Erythroblast (primary cell): ENCODE measurements at places on chromosomes 11 and 22.

GRCh38 chr22:30370641-30371230 is 13.9 kb downstream of the CCDC157 start:
- no peak for DNase-seq

DNA sequence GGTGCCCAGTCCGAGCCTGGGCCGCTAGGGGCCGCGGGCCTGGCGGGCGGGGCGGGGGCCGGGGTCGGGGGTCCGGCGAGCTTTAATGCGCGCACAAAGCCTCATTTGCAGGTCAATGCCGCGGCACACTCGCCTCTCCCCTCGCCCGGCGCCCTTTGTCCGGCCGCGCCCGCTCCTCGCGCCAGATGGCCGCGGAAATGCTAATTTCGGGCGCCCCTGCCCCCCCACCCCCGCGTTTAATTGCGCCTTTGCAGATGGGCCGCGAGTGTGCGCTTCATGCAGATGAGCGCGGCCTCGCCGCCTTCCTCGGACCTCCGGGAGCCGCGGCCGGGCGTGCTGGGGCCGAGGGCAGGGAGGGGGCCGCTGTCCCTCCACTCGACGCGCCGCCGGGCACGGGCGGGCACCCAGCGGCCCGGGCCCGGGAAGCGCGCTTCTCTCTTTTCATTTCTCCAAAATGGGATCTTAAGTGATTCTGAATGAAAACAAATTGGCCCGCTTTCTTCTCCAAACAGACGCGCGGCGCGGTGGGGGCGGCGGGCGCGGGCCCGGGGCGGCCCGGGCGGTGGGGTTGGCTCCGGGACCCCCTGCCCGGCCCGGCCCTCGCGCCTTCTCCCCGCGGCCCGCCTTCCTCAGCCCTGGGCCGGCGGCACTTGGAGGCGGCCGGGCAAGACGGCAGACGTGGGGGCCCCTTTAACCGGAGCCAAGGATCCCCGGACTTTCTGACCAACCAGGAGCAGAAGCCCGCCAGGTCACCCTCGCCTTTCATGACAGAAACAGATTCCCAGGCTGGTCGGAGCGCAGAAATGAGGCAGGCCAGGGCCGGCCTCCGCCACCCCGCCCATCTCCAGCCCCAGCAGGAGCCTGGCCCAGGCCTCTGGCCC is 22.9 kb downstream of the CDKN1C start:
- no peak for DNase-seq

DNA sequence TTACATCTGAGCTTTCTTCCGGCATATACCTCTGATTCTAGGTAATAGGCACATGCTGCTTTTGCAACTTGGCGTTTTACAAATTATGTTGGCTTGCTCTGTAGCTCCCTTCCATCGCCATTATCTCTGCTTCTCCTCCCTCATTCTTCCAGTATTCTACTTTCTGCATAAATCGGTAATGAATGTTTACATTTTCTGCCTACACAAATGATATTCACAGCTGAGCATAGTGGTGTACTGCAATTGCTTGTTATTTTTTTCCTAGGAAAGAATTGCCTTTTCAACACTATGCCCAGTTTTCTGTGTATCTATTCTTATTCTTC is 18.9 kb downstream of the MED15 start:
- no peak for DNase-seq

DNA sequence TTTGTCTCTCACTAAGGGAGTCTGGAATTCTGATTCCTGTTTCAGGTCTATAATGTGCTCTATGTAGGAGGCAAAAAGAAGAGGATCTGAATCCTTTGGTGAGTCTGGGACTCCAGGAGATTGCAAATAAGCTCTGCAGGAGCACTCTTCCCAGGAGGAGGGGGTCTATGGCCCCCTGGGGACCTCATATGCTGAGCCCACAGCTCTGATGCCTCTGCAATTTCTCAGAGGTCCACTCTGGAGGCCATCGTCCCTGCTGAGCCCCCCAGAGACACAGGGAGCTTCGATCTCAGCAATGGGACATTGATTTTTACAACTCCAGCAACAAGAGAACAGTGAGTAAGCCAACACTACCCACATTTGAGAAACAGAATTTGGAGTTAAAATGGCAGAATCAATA is 20.2 kb upstream of the NRGN start:
- no peak for DNase-seq

DNA sequence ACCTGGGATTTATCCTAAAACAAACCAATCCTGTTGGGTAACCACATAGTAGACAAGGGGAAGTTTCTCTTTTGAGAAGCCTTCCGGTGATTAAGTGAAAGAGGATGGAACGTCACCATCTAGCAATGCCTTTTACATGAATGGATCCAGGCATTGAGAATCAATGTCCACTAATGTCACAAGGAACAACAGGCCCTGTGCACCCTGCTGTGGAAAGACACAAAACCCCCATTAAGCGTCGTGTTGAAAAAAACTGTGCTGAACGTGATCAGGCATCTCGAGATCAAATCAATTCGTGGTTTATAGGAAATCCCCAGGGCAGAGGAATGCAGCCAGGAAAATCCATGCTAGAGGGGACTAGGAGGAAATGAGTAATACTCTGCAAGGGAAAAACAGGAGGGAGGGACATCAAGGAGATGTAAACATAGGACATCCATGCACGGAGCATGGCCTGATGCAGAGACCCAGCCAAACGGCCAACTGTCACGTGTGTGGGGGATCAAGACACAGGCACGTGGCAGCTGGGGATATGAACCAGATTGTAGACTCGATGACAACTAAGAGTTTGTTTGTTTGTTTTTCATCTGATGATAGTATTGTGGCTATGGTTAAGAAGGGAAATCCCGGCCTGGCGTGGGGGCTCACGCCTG is 38.6 kb upstream of the CARS1 start:
- no peak for DNase-seq

- no peak for DNase-seq
These were observed 29.6 kb downstream of the ZNF143 start for GRCh38 chr11:9490376-9490775.

DNA sequence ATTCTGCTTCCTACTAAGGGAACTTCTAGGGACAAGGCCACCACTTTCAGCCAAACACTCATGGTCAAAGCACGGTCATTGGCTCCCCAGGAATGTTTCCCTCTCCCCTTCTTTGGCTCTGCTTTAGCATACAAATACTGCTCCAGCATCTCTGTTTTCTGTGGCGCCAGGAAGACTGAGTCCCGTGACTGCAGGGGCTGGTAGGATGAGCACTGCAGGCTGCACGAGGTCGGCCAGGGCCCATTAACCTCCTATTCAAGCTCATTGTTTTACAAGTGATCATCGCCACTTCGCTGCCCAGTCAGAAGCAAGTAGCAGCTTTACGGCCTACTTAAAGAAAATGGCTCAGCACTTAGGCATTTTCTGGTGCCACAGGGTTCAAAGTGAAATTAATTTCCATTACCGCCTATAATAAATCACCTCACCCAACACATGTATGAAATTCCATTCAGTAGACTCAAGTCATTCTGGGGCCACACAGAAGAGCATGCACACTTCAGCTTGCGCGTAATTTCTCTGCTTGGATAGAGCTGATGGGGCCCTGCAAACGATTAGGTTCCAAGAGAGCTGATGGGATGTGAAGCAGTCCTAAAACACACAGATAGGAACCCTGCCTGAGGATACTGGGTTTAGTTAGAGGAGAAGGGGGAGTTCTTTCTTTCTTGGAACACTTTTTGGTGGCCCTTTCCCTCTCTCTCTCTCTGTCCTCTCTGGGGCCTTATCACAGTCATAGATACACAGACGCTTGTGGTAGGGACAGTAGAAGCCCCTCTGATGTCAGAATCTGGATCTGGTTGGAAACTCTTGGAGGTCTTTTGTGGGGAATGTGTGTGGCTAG is 173.7 kb downstream of the KIF18A start:
- no peak for DNase-seq

DNA sequence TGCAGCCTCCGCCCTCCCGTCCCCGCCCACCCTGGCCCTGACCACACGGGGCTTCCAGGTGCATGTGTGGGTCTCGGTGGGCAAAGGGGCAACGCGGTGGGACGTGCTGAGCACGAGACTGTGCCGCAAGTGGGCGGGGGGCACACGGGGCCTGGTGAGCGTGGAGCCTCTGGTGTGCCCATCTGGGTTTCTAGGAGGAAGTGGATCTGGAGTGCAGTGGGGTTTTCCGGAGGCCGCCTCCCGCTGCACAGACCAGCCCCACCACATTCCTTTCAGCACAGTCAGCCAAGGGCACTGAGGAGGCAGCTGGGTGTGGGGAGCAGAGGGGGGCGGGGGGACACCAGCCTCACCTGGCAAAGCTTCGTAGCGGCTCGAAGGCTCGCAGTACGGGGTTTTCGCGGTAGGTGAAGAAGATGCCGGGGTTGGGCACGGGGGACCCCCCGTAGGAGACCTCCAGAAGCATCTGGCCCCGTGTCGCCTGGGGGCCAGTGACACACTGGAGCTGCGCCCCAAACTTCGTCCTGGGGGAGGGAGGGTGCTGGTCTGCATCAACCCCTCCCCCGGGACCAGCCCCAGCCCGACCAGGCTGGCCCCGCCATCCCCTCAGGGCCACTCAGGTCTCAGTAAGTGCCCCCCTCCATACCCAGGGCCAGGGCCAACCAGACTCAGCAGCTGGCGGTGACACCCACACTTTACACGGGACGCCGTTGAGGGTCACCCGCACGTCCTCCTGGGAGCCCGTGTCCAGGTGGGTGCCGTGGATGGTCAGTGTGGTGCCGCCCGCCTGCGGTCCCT is 12.4 kb upstream of the MAPK11 start:
- no peak for DNase-seq

- DNase-seq = no peak
These were observed 23.9 kb upstream of the CRTAM start for GRCh38 chr11:122814401-122814800.

DNA sequence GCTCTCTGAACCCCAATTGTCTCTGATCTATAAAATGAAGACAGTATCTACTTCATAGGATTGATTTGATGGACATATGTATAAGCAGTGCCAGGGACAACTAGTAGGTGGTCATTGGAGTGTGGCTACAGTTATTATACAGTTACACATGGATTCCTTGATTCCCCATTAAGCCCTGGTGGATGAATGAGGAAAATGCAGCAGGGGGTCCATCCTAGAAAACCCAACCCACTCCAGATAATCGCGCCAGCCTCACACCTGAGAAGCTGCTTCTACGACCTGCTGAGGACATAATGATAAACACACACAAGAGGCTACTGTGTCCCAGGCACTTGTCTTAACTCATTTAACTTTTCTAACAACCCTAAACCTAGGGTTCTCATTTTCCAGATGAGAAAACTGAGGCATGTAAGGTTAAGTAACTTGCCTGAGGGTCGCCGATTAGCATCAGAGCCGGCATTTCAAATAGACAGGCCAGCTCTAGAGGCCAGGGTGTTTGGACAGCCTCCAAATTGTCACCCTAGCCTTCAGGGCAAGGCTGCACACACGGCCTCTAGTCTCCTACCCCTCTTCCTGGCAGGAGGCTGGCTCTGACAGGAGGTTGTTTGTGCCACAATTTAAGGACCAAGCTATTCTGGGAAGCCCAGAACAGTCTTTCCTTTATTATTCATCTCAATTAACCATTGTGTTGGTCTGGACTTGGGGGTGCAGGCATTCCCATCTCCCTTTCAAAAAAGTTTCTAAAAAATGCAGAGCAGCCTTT is 3.8 kb upstream of the C11orf91 start:
- DNase-seq = no peak
